ENCODE measurements at places on chromosomes 2 and 18.

DNA sequence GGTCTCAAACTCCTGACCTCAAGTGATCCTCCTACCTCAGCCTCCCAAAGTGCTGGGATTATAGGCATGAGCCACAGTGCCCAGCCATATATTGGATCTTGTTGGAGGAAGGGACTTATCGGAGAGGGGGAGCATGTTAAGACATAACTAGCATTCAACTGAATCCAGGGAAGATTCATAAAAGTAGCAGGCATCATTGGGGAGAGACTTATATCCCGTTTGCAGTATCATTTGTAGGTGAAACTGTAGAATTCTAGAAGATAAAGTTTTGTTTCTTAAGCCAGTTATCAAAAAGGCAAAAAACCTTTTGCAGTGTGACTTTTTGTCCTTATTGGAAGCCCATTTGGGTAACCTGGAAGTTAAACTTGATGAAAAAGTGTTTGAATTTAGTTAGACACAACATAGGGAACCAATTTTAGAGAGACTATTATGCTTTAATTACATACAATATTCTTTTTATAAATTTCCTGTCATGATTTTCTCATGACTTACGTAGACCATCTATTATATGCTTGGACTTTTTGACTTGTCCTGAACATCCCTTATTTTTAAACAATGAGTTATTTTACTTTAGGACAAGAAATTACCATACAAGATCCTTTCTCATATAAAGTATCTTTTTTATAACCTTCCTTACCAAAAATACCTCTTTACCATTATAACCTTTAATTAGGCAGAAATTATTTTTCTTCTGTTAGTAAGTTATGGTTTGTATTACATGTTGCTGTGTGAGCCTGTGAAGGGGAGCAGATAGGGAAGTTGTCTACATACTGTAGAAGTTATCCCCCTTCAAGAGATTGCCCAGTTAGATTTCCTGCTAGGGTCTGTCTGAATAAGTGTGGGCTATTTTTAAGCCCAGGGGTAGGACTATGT is 20.3 kb downstream of the RAB3GAP1 start:
- no peak for DNase-seq

DNA sequence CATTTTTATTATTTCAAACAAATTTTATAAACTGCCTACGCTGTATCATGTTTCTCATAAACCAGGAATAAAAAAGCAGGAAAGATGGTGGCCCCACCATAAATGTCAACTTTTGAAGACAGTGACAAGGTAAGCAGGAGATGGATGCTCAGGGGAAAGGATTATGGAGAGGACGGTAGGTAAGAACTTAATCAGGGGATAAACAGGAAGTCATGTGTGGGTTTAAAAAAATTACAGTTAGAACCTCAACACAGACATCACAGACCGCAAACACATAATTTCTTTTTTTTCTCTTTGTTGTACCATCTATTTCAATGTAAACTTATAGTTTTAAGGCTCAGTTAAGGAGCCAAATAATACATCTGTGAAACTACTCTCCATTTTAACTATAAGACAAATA is 575.2 kb upstream of the SLC8A1 start:
- no peak for DNase-seq

GRCh38 chr2:9473985-9474360 is 378 bp upstream of the IAH1 start:
- DNase-seq, result peak; percentile 62

DNA sequence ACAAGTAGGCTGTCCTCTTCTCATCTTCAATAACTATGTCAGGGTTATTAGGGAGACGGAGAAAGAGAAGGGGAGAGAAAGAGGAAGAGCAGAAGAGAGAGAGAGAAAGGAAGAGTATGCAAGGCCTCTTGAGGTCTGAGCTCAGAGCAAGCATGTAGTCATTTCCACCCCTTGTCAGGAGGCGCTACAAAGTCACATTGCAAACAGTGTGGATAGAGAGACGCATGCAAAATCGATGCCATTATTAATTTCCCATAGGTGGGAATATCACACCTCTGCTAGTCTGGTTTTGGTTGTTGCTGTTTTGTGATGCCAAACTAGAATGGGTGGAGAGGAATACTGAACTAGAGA is 24.2 kb upstream of the SERPINE2 start:
- DNase-seq, result no peak

GRCh38 chr2:173148520-173148919 is 72.9 kb downstream of the MAP3K20 start:
- no peak for DNase-seq

GRCh38 chr2:101946372-101947039 is 45.3 kb upstream of the IL1R2 start:
- DNase-seq, result no peak

GRCh38 chr2:233938676-233939370 is 21.6 kb downstream of the TRPM8 start:
- DNase-seq, result no peak

DNA sequence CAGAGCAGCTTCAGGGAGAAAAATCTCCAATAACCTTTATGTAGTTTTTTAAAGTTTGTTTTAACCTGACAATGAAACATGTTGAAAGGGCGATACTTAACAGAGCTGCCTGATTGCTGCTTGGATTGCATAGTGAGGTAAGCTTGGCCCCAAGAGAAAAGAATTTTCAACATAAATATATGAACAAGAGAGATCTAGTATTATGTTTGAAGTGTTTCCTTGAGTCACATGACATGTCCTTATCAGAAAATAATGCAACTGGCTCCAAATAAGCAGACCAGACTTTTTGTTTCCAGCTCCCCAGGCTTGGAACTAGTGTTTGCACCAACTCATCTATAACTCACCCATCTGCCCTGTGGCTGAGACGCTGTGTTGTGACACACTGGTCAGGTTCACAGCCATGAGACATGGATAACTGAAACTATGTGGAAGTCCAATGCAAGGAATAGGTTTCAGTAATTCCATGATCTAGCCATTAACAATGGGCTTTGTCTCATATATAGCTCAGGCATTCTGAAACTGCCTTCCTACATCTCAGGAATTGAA is 44.7 kb downstream of the ABCB11 start:
- no peak for DNase-seq

- DNase-seq, result no peak
Observed at GRCh38 chr2:216132585-216132984, 23.4 kb downstream of the XRCC5 start.

GRCh38 chr2:168091986-168092385 is 155.4 kb downstream of the STK39 start:
- DNase-seq, result no peak

DNA sequence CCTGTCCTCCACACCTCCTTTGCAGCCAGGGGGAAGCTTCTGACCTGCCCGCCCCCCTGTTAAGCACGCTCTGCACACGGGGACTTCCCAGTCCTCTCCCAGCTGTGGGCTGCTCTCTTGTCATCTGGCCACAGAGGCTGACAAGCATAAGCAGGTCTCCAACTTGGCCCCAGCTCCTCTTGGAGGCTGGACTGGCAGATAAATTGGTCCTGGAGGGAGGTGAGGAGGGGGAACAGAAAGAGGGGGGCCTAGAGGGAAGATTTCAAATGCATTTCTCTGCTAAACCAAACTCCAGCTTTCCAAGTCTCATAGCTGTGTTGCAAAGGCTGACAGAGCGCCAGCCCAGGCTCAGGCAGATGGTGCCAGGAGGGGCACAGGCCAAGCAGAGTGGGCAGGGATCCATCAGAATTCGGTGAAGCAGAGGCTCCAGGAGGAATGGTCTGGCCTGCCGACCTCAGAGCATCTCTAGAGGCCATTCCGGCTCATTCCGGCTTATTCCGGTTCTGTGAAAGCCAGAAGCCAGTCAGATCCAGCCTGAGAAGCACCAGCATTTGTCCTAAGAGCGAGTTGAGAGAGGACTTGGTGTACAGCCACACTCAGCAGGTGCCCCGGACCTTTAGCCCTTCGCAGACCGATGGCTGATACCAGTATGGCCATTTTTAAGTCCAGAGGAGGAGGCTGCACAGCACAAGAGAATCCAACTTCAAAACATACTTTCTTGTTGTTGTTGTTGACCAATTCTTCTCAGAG is 508.9 kb upstream of the MYT1L start:
- no peak for DNase-seq

DNA sequence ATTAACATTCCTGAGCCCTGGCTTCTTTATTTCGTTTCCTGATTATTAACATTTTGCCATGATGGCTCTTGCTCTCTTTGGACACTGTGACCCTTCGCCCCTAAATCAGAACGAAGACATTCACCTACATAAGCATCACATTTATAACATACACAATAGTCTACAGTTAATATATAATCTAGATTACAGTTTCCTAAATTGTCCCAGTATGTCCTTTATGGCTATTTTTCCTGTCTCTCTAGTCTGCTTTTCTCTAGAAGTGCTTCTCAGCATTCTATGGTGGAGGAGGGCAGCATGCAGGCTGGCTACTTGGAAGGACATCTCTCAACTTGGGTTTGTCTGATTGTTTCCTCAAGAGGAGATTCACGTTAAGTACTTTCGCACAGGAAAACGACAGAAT is 49.9 kb downstream of the FAM210A start:
- no peak for DNase-seq

GRCh38 chr2:46461709-46462171 is 17.6 kb upstream of the TMEM247 start:
- DNase-seq, result no peak

DNA sequence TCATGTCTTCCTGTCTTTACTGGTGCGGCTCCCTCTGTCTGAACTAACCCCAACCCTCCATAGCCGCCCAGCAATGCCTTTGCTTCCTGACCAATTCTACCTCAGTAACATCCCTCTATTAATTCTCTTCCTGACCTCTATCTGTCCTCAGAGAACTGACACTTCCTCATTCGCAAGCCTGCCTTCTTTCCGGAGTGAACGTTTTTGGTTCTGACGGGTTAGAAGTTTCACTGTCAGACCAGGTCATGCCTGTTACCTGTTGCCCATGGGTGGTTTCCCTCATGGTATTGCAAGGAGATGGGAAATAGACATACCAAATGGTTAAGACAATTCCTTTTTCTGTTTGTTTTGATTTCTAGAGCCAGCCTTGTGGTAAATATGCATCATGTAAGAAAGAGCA is 453.4 kb upstream of the SLC14A2 start:
- DNase-seq, result no peak

DNA sequence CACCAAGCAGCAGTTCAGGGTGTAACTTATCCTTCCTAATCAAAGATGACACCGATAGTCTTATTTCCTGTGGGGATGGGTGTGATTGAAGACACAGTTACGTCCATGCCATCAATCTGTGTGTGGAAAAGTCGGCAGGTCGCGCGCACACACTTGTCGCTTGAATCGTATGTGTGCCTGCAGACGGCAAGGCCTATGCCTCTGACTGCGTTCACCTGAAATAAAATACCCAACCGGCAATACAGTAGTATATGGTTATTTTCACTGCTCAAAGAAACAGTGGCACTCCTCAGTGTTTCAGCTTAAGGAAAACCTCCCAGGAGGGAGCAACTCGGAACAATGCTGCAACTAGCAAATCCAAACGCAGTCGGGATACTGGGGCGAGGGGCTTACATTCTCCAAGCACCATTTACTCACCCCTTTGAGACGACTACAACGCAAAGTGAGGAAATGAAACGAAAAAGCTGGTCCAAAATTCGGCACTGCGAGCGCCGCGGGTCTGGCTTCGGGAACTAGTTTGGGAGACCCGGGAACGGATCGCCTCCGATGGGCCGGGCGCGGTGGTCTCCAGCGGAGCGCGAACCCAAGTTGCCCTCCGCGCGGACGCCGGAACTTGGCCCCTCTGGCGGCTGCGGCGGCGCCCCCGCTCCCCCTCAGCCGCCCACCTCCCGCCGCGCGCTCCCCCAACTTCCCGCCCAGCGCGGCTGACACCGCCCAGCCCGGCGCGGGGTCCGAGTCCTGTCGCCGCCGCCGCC is 675 bp downstream of the PRKD3 start:
- peak; percentile 18 for DNase-seq

DNA sequence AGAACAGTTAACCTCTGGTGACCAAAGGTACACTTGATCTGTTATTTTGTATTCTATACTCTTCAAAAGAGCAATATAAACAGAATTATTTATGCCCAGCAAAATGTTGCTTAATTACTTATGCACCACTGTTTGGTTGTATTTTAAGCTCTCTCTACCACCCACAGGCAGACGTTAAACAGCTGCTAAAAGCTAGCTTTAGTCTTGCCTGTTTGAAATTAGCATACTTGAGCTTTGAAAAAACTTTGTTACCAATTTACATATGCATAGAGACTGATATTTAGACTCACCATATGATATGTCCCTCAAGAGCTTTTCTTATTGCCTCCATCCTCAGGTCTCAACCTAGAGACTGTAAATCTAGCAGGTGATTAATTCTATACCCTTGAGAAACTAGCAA is 426.9 kb downstream of the NR4A2 start:
- DNase-seq, result no peak

- no peak for DNase-seq
Observed at GRCh38 chr18:58668211-58668610, 3.1 kb upstream of the MALT1 start.

GRCh38 chr18:24055009-24055804 is 40.7 kb downstream of the TTC39C start:
- no peak for DNase-seq

- no peak for DNase-seq
Observed at GRCh38 chr2:171227066-171227782, 66.5 kb upstream of the TLK1 start.

- DNase-seq, result no peak
Observed at GRCh38 chr18:45976974-45977373, 9.8 kb upstream of the EPG5 start.

GRCh38 chr2:238847419-238847801 is 475 bp upstream of the TWIST2 start:
- DNase-seq, result no peak

GRCh38 chr2:213306316-213306942 is 22.2 kb downstream of the SPAG16 start:
- no peak for DNase-seq

GRCh38 chr2:121790276-121790956 is 35.0 kb downstream of the TSN start:
- DNase-seq, result no peak

DNA sequence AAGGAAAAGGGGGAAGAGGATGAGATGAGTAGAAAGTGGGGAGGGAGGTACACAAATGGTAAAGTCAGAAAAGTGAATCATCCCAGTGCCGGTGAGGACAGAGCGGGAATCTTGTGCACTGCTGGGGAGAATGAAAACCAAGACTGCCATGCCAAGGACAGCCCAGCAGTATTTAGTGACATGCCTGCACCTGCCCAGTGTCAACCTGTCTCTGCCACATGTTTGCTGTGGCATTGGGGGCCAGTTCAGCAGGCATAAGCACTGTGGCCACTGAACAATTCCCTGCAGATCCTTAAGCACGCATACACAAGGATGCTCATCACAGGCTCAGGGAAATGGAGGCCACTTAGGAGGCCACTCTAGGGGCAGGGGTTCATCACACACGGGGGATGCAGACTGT is 5.2 kb upstream of the KCNK3 start:
- no peak for DNase-seq

GRCh38 chr2:237207646-237208045 is 122.0 kb downstream of the COPS8 start:
- DNase-seq, result no peak

Measured in stimulated activated CD8-positive, alpha-beta memory T cell treated with anti-CD3 and anti-CD28 coated beads, Interleukin-7, amount 100 ng/mL, for 4 hours (primary cell).